A549 treated with DMSO at 1 μM for 4 hours (cell line): ENCODE measurements at places on chromosomes 3 and 15. TPM values are rescaled to one million over a fixed set of nuclear protein-coding genes. Genes with fewer than 3 reads are reported as not detected.

The P2RY14 gene
- not detected in 5 replicates for total RNA-seq

The TTC21A gene
- 1.3 to 2.5 TPM (median 1.8 TPM) in 5 replicates for total RNA-seq

The SRGAP3 gene
- total RNA-seq: 0.28 to 0.71 TPM (median 0.31 TPM) in 5 replicates

The REC114 gene
- total RNA-seq: not detected in 5 replicates

The CHST13 gene
- total RNA-seq: 0.25 to 1.0 TPM (median 0.67 TPM) in 5 replicates

The ARPP19 gene
- 96.1 to 135 TPM (median 117 TPM) in 5 replicates for total RNA-seq

The FBN1 gene
- total RNA-seq: 7.4 to 12.3 TPM (median 9.2 TPM) in 5 replicates
